ENCODE measurements at places on chromosomes 3 and 15. TPM values are rescaled to one million over a fixed set of nuclear protein-coding genes. Genes with fewer than 3 reads are reported as not detected.

Gene RBP2
- not detected for total RNA-seq

GRCh38 chr3:61381745-61382392 lies 130.6 kb upstream of the FHIT start:
- DNase-seq, result no peak

GRCh38 chr15:39487458-39487735 lies 93.5 kb upstream of the THBS1 start:
- DNase-seq, result no peak

DNA sequence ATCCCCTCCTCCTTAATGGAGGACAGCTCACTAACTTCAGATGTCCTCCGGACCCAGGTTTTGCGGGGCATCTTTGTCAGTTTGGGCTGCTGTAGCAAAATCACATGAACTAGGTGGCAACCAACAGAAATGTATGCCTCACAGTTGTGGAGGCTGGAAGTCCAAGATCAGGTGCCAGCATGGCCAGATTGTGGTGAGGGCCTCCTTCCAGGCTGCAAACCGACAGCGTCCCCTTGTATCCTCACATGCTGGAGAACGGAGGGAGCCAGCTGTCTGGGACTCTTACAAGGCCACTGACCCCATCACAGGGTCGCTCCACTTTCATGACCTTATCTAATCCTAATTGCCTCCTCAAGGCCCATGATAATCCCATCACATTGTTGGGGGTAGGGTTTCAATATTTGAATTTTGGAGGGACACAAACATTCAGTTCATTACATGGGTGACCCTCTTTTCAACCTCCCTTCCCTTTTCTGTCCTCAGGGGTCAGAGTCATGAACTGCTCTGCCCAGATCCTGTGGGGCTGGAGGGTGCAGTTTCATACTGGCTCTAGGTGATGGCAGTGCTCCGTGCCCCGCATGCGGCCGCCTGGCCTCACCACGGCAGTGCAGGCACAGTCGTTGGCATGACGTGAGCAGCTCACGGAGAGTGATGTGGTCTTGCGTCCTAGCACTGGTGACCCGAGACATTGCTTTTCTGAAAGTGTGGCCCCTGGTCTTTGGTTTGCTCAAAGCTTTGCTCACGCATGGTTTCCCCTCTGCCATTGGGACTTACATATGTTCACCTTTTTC lies 58.4 kb downstream of the DNASE1L3 start:
- no peak for DNase-seq

GRCh38 chr3:183149915-183150750 lies 12.4 kb downstream of the LAMP3 start:
- DNase-seq, result no peak

GRCh38 chr3:107428051-107428858 lies 51.0 kb downstream of the CCDC54 start:
- no peak for DNase-seq

DNA sequence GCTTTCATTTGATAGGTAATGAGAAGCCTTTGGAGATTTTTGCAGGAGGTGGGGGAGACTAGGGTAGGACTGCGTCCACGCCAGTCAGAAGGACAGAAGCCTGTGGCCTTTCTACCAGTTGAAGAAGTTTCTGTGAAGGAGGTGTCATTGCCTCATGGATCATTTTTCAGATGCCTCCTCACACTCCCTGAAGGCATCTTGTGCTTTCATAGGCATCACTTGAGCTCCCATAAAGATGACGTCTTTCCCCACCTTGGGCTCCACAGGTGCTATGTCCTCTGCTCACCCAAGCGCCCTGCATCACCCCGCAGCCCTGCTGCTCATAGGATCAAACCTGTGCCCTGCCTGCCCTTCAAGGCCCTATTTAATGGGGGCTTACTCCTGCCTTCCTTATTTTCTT lies 7.5 kb upstream of the ITGA11 start:
- DNase-seq, result no peak

All from activated naive CD8-positive, alpha-beta T cell treated with anti-CD3 and anti-CD28 coated beads, Interleukin-2, amount 10 ng/mL, durations not matched to agents 7 days and 5 days (primary cell).